Glutamatergic neuron (in vitro differentiated cells): ENCODE measurements at places on chromosomes 2 and 18. TPM values are rescaled to one million over a fixed set of nuclear protein-coding genes. Genes with fewer than 3 reads are reported as not detected.
A peak's percentile ranks its signal among the peaks of the same experiment; 100 is the strongest.

The CDH19 gene
- total RNA-seq = not detected

GRCh38 chr18:10771053-10771709 is 245.4 kb downstream of the NAPG start:
- H3K27me3 ChIP-seq = peaks cover 4% of the 10 kb centered on the region
- no peak for DNase-seq
- no peak overlapping the region for H3K27ac ChIP-seq
- H3K4me3 ChIP-seq = no peak overlapping the region

The ADAM23 gene
- 16.4 TPM for total RNA-seq

The CHRNG gene
- 3.5 TPM for total RNA-seq

- peaks cover 6% of the 10 kb centered on the region for H3K27me3 ChIP-seq
- no peak overlapping the region for H3K27ac ChIP-seq
- H3K4me3 ChIP-seq = no peak overlapping the region
- peaks cover 16% of the 10 kb centered on the region for H3K4me1 ChIP-seq
Measured at GRCh38 chr2:69576880-69577279, 66.7 kb downstream of the AAK1 start.

GRCh38 chr2:27741673-27742072 is 29.8 kb upstream of the MRPL33 start:
- H3K4me1 ChIP-seq = peaks cover under 1% of the 10 kb centered on the region
- no peak overlapping the region for H3K27ac ChIP-seq

GRCh38 chr2:233354500-233354924 is 218 bp downstream of the DGKD start:
- no peak for DNase-seq
- no peak overlapping the region for H3K27ac ChIP-seq
- peaks cover 19% of the 10 kb centered on the region for H3K4me1 ChIP-seq
- peaks cover 12% of the 10 kb centered on the region for H3K27me3 ChIP-seq
- no peaks in the 10 kb centered on the region for H3K36me3 ChIP-seq

GRCh38 chr18:39039813-39040212 is 1474.2 kb upstream of the CELF4 start:
- no peaks in the 10 kb centered on the region for H3K4me1 ChIP-seq
- H3K27me3 ChIP-seq = no peaks in the 10 kb centered on the region
- H3K36me3 ChIP-seq = no peaks in the 10 kb centered on the region
- no peak overlapping the region for H3K27ac ChIP-seq
- DNase-seq = no peak

GRCh38 chr2:201357221-201357620 is at the start of gene FLACC1:
Gene FLACC1 (minus strand): TSS chr2:201357345. CDS start chr2:201351404, 5,941 bp downstream.
- H3K27me3 ChIP-seq = no peaks in the 10 kb centered on the region
- H3K27ac ChIP-seq = peak within 1 kb of the TSS; percentile 26
- no peak for DNase-seq
- no peak within 1 kb of the TSS for H3K4me3 ChIP-seq

The RMDN2 gene
- 5.5 TPM for total RNA-seq

- no peak overlapping the region for H3K4me3 ChIP-seq
- no peak for DNase-seq
- H3K36me3 ChIP-seq = no peaks in the 10 kb centered on the region
- H3K4me1 ChIP-seq = peaks cover 3% of the 10 kb centered on the region
- H3K27me3 ChIP-seq = no peaks in the 10 kb centered on the region
Measured at GRCh38 chr2:183195998-183196409, 71.8 kb downstream of the NUP35 start.

GRCh38 chr18:58541789-58542425 is 87.0 kb downstream of the ALPK2 start:
- H3K36me3 ChIP-seq = peaks cover 4% of the 10 kb centered on the region
- H3K27ac ChIP-seq = no peak overlapping the region
- no peaks in the 10 kb centered on the region for H3K4me1 ChIP-seq
- H3K4me3 ChIP-seq = no peak overlapping the region

- H3K4me1 ChIP-seq = no peaks in the 10 kb centered on the region
- DNase-seq = no peak
- H3K4me3 ChIP-seq = no peak overlapping the region
- H3K36me3 ChIP-seq = no peaks in the 10 kb centered on the region
- no peak overlapping the region for H3K27ac ChIP-seq
Measured at GRCh38 chr2:72750466-72750865, 75.4 kb downstream of the EXOC6B start.

The AGXT gene
- total RNA-seq = not detected

- no peak for DNase-seq
- H3K27me3 ChIP-seq = peaks cover 1% of the 10 kb centered on the region
- H3K4me3 ChIP-seq = no peak overlapping the region
Measured at GRCh38 chr2:239548451-239548871, 147.6 kb upstream of the HDAC4 start.

DNA sequence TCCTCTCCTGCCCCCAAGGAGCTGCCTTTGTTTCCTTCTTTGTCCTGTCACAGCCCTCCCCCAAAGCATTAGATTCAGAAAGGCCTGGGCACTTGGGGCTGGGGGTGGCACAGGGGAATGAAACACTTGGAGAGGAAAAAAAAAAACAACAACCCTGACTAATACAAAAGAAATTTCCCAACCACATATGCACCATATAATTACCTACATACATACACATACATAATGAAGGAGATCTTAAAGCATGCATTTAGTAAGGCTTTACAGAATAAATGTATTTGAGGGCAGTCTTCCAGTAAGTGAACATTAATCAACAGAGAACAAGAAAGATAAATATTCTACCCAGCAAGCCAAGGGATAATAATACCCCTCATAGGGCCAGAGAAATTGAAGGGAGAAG is 70.0 kb upstream of the PPP1CB start:
- no peak overlapping the region for H3K4me3 ChIP-seq
- H3K27me3 ChIP-seq = no peaks in the 10 kb centered on the region
- peaks cover 6% of the 10 kb centered on the region for H3K36me3 ChIP-seq
- no peak for DNase-seq
